ENCODE measurements at places on chromosomes 12 and 14.

GRCh38 chr12:3531496-3531895, 40.5 kb downstream of the PRMT8 start:
- no peak for DNase-seq

GRCh38 chr14:50342221-50343078, 30.3 kb downstream of the DMAC2L start:
- DNase-seq: peak; percentile 79

DNA sequence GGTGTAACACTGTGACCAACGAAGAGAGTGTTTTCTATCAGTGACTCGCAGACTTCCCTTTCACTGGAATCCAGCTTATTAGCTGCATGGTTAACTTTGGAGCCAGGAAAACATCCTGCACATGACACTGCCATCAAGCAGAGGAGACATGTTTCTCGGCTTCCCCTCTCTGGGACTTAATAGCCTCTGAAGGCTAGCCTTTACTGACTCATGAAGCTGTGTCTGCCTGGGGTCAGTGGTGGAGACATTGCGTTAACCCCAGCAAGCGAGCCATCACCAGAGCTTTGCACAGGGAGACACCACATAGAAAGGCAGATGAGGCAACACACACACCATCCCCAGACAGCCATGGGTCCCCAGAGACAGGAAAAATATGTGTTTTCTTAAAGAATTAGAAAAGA, 126.9 kb upstream of the PRICKLE1 start:
- no peak for DNase-seq

DNA sequence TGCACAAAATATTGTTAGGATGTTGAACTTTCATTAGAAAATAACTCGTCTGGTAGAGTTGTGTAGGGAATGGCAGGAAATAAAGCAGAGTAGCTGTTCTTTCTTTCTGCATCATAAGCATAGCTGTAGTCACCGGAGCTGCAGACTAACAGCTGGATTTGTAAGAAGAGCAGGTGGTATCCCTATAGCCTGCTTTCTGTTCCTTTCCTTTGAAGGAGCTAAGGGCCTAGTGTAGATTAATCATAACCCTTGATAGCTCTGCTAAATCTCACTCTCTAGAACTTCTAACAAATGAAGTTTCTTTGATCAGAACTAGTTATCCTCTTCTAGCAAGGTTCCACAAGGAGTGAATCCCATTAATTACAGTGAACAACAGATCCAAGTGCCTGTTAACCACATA, 3.5 kb downstream of the LMO3 start:
- DNase-seq: no peak

DNA sequence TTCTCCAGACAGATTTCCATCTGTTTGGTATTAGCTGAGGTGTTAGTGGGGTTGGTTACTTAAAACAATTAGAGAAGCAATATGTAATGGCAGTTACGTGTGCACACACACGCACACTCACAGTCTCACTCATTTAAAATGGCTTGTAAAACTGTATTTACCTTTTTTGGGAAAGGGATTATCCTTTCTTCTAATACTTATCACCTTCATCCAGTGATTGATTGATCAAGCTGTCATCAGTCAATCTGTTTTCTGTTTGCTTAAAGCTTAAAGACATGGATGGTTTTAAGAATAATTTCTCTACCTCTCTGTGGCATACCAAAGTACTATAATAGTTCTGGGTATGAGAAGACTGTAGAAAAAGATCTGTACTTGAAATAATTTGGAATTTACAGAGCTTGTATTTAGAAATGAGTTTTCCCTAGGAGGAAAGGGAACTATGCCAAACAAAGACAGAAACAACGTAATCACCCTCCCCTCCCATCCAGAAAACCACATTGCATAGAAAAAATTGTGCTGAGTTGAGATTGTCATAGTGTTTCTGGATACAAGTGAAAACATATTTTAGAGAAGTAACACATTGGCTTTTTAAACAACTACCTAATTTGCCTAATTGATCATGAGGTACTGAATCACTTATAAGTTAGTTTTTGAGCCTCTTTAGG, 455.8 kb downstream of the PCNX1 start:
- DNase-seq: no peak

GRCh38 chr12:62711631-62712241, 223.2 kb downstream of the PPM1H start:
- no peak for DNase-seq

- DNase-seq: no peak
Observed at GRCh38 chr14:100903134-100903468, 421 bp downstream of the RTL1 start.

DNA sequence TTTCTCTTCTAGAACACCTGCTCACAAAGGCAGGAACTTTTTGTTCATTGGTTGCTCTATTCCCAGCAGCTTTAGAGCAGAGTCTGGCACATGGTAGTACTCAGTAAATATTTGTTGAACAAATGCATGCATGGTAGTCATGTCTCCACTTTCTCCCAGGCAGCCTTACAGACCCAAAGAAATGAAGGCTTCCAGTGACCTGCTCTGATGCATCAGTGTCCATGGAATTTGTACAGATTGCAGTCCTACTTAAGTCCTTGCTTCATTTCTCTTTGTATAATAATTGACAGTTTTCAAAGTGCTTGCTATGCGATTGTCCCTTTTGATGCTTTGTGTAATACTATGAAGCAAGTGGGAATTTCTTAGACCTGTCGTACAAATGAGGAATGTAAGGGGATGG, 119.6 kb downstream of the DERA start:
- DNase-seq: no peak

- DNase-seq: peak; percentile 50
Observed at GRCh38 chr12:57604454-57604991, at the start of gene DTX3. TSS of gene DTX3 (plus strand) at chr12:57604824. CDS start at chr12:57606518, 1,694 bp downstream.

GRCh38 chr12:3722368-3722767, 30.5 kb downstream of the CRACR2A start:
- no peak for DNase-seq

DNA sequence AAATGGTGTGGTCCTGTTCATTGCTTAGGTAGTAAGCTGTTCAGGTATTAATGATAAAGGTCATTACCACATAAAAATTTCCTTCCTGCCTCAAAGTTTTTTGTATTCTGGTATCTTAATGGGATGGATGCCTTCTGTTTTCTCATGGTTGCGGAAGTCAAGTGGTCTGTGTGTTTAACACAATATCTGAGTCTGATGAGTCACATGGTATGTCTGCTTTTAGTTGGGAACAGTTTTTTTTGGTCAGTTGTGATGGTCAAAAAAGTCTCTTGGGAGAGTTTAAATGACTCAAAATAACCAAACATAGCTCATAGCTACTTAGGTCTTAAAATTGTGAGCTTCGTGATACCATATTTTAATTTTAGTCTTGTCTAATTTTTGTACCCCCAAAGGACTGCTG, 40.7 kb downstream of the STK38L start:
- DNase-seq: no peak

- DNase-seq: no peak
Observed at GRCh38 chr12:2902272-2902880, 11.7 kb downstream of the TULP3 start.

DNA sequence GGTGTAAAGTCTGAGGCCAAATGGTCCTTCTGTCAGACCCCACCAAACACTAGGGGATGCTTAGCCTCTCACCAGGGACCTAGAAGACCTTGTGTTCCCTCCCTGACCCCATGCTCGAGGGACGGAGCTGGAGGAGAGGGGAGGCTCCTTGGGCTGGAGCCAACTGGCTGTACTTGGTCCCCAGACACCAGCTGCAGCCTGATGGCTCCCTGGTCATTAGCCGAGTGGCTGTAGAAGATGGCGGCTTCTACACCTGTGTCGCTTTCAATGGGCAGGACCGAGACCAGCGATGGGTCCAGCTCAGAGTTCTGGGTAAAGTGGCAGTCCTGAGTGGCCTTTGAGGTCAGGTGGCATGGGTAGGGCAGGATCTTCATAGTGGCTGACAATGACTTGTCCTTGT, 29.0 kb downstream of the PAPLN start:
- no peak for DNase-seq

- no peak for DNase-seq
Observed at GRCh38 chr14:96525452-96525851, 23.3 kb downstream of the PAPOLA start.

DNA sequence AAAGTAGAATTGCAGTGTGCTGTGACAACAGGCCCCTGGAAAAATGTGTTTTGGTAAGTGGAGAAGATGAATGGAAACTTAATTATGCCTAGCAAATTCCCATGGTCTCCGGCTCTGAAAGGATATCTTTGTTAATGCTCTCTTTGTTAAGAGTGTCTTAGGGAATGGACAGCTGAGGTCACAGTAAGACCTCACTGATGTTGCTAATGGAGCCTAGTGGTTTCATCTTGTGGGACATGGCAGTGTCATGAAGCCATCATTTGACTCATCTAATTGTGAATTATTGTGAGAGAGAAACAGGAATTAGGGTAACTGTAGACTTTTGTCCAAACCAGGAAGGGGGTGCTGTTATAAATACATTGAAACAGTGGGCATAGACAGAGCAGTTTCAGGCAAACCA, 330.3 kb downstream of the TMTC2 start:
- DNase-seq: no peak

DNA sequence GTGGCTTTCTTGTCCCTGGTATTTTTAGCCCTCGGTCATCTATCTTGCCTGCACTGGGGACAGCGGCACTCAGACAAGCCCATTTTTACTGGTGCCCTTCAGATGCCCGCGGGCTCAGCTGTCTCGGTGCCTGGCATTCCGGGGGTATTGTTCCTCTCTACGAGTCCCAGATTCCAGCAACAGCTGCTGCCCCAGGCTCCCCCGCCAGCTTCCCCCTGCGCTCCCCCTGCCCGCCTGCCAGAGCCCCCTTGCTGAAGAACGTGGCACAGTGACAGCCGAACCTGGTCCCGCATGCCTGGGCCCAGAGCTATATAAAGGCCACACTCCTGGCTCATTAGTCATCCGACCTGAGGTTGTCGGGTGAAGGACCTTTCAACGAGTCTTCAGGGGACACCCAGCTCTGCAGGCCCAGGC, 10.9 kb upstream of the MYL2 start:
- DNase-seq: no peak

GRCh38 chr14:57058319-57058718, 210.4 kb downstream of the EXOC5 start:
- no peak for DNase-seq

Data from HTR-8/SVneo (cell line).